ENCODE measurements at places on chromosomes 5 and 9.

GRCh38 chr5:127302509-127302908 is 11.9 kb downstream of the MEGF10 start:
- DNase-seq = no peak

DNA sequence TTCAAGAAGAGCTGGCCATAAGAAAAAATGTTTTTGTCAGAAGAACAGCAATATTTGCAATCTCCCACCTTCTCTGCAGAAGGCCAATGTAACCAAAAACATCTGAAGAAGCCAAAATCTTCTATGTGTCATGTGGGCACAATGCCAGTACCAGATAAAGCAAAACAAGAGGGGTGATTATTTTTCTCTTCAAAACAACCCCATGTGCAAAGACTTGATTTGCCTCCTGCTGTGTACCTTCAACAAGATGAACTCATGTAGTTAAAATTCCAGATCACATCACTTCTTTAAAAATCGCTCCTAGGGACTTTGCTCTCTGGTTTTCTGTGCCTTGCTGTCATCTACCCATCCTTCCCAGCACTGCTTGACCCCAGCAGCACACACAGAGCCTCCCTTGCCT is 134.0 kb upstream of the MAP3K1 start:
- no peak for DNase-seq

GRCh38 chr9:126519660-126520420 is 93.9 kb upstream of the LMX1B start:
- DNase-seq = no peak

- no peak for DNase-seq
Observed at GRCh38 chr5:14579731-14580397, 1.7 kb upstream of the OTULINL start.

GRCh38 chr9:86659413-86660046 is 287.8 kb downstream of the GAS1 start:
- no peak for DNase-seq

- DNase-seq = peak; percentile 56
Observed at GRCh38 chr5:132227485-132228240, at the start of gene P4HA2. Gene P4HA2 (minus strand): TSS chr5:132227853. CDS start chr5:132218626, 9,227 bp downstream.

- DNase-seq = peak; percentile 75
Observed at GRCh38 chr5:158676642-158677469, 422.9 kb downstream of the EBF1 start.

Data from NCI-H1436 (cell line).